NCI-H774 (cell line): ENCODE measurements at places on chromosomes 3 and 15.

GRCh38 chr15:40317580-40317979, 5.9 kb upstream of the INAFM2 start:
- no peak for DNase-seq

DNA sequence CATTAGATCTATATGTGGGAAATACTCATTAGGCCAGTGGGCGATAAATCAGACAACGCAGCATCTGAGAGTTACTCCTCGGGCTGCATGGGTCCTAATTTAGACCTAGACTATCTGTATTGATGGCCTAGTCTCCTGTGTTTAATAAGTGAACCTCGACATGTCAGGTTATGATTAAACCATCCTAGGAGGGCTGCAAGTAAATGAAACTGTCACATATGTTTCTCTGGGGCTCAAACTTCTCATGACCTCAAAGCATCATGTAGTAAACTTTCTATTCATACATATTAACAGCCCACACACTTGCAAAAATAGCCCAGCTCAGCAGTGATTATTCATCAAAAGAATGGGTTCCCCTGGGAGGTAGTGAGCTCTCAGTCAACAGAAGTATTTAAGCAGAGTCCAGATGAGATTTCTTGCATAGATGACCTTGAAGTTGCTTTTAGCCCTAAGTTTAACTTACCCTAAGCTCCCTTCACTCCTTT, 51.6 kb downstream of the RAB11A start:
- DNase-seq = no peak

DNA sequence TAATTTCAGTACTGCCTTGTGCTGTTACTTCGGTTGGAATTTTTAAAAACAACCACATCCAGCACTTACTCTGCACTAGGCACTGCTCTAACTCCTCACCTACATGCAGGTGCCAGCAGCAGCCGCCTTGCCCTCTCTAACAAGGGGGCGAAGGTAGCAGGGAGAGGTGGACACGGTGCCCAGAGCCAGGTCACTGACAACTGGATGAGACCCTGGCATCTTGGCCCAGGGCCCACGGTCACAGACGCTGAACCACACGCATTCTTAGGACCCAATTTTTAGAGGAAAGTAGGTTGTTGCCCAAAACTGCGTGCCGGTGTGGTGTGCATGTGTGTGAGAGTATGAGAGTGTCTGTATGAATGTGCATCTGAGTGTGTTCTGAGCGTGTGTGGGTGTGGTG, 63.4 kb upstream of the GATA2 start:
- DNase-seq = no peak

DNA sequence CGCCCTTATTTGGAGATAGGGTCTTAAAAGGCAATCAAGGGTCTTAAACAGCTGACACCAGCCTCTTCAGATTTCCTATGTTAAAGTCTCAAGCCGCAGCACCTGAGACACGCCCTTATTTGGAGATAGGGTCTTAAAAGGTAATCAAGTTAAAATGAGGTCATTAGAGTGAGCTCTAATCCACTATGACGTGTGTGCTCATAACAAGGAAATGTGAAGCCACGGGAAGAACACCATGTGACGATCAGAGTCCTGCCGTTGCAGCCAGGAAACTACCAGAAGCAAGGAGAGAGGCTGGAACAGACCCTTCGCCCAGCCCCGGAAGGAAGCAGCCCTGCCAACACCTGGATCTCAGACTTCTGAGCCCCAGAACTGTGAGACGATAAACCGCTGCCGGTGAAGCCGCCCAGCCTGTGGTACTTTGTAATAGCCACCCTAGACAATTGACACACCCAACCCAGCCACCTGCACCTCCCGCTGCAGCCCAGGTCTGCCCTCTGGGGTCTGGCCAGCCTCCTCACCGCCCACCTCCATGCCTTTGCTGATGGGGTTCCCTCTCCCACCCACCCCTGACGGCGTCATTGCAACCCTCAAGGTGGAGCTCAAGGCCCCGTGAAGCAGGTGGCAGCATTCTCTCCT, 137.9 kb downstream of the MEGF11 start:
- DNase-seq = no peak

- DNase-seq = peak; percentile 95
Observed at GRCh38 chr3:185332026-185332735, 30.8 kb upstream of the MAP3K13 start.

DNA sequence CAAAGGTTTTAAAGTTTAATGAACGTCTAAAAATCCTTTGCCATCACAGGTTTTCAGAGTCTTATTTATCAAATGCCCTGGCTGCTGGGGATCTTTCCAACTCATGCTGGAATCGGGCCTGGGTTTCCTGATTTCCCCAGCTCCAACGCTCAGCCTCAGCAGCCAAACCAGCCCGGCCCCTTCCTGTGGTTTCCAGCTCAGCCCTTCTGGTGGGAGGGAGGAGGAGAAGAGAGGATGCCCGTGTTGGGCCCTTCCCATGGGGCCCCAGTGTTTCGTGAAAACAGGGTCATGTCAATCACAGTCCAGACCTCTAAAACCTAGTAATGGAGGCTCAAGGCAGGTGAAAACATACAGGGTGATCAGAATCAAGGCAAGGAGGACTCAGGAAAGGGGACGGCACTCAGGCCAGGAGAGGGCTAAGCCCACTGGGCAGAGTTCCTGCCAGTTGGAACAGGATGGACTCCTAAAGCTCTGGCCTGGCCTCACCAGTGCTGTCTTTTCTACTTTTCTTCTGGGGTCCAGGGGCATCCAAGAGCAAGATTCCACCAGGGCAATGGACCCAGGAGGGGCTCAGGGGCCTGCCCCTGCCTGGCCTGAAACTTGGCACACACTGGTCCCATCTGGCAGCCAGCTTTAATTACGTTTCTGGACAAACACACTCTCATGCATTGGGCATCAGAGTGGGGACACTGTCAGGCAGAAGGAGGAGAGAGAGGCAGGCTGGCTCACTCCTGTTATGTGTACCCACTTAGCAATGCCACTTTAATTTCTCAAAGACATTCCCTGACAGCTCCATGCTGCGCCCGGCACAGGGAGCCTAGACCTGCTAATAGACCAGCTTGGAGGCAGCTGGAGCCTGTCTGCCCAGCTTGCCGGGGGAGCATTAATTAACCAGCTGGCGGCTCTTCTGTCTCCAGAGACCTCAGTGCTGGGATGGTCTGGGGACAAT, 194.6 kb downstream of the FAM43A start:
- DNase-seq = peak; percentile 71

DNA sequence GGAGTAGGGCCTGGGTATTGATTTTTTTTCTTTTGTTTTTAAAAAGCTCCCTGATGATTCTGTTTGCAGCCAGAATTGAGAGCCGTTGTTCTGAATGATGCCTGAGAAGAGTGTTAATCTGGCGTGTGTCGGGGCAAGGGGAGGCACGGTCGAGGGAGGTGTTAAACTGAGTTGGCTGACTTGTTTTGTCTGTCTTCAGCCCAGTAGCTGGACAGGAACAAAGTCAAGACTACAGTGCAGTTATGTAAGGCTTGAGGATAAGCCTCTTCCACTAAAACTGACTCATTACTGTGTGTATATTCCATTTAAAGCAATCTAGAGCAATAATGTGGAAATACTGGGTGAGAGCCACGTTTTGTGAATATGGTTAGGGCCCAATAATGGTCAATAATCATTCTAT, 119.0 kb upstream of the DLG1 start:
- no peak for DNase-seq

DNA sequence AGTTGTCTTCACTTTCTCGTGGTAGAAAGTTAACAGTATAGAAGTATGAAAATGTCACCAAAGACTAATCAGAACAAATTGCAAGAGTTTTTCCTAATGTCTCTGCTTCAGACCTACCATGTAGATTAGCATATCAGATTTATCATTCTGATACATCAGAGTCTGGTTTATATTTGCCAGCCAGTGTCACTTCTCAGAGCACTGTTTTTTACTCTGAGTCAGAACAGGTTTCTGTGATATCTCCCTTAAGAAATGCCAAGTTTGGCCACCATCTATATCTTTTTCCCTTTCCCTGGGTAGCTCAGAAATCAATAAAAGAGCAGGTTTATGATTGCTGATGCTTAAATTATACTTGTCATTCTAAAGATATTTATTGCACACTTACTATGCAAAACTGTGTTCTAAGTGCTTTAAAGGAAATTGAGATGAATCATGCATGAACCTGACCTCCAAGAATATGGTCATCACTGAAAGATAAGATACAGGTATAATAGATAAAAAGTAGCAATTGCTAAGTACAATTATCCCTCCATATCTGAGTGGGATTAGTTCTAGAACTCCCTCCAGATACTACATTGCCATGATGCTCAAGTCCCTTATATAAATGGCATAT, 672.7 kb upstream of the NAALADL2 start:
- no peak for DNase-seq

GRCh38 chr3:134486577-134487041, 752 bp downstream of the CEP63 start:
- DNase-seq = no peak

DNA sequence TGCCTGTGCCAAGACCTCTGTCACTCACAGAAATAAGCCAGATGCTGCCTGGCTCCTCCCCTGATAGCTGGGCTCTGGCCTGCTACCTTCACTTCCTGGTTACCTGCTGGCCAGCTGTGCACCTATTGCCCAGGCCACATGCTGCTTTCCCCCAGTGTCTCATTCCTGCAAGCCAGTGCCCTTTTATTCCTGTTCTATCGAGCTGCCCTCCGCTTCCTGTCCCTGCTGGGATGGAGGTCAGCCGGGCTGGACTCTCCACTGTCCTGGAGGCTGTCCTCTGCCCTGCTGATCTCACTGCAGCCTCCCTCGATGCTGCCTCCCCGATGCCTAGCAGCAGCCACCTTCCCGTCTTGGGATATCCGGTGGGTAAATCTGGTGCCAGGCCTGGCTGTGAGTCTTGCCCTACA, 37.0 kb upstream of the SNRPA1 start:
- no peak for DNase-seq

GRCh38 chr3:15923640-15924405, 126.0 kb upstream of the ANKRD28 start:
- no peak for DNase-seq

GRCh38 chr3:52896151-52896550, 1.2 kb downstream of the STIMATE start:
- DNase-seq = no peak

DNA sequence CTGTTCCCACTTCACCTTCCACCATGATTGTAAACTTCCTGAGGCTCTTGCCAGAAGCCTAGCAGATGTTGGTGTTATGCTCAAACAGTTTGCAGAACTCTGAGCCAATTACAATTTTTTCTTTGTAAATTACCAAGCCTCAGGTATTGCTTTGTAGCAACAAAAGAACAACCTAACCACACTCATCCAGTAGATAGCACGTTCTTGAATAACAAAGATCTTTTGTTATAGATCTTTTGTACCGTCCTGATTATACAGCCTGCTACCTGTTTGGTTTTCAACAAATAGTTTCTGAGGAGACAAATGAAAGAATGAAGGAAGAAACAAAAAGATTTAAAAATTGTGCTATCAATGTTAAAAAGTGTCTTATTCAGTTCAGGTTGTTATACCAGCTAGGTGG, 474.7 kb upstream of the ALCAM start:
- no peak for DNase-seq

GRCh38 chr3:120102674-120103073, 8.4 kb upstream of the GSK3B start:
- no peak for DNase-seq

DNA sequence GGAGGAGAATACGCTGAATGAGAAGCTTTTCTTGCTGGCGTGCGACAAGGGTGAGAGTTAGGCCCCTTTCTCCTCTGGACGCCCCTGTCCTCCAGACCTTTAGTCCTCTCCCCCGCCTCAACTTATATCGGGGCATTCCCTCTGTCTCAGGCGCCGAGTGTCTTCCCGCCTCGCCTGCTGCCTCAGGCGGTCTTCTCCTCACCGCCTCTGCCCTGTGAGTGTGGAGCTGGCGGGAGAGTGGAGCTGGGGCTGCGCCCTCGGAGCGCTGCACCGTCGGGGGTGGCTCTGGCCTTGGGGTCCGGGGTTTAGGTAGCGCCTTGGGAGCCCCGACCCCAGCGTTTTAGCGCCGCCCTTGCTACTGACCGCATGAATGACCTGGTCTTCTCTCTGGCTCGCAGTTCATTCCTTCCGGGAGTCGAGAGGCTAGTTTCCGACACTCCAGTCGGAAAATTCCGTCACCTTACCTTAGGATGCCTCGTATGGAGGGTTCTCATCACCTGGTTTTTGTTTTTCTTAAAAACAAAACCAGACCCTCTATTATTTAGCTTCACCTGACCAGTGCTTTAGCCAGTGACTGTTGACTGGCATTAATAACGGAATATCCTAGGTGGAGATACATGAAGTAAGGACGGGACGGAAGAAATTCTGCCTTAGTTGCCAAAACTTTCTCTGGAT, 985 bp downstream of the TRPC1 start:
- peak; percentile 29 for DNase-seq

DNA sequence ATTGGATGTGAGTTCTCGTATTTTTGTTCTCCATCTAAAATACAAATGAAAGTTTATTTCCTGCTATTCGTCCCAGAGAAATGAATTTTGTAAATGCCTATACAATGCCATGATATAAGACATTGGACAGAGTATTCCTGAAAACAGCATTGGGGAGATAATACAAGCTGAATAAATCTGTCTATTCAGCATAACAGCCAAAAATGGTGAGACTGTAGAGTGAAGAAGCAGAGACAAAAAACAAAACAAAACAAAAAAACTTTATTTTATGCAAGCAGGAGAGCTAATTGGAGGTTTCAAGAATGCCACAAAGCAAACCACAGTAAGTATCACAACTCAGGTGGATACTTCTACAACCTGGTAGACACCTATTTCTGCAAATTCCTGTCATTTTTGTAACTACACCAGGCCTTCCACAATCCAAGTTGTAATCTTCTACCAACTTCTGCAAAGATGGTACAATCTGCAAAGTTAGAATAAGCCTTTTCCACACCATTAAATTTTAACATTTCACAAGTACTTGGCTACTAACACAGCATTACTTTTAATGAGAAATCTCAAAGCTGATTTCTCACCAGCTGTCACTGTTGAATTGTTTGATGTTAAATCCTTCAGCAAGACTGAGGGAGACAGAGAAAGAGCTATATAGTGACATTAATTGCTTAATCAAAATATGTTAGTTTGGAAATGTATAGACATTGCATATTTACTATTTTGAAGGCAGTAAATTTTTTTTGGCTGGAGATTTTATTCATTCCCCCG, 163.1 kb downstream of the CLSTN2 start:
- DNase-seq = no peak

DNA sequence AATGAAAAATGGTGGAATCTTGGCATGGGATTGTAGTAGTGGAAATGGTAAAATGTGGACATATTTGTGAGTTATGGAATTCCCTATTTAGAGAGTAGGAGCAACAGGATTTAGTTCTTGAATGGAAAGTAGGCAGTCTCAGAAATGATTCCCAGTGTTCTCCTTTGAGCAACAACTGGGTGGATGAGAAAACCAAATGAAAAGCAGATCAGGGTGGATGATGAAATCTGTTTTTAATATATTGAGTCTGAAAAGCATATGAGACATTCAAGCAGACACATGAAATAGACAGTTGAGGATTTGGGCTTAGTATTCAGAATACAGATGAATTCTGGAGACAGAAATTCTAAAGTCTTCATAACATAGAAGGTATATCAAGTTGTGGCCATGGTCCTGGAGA, 451.3 kb downstream of the LPP start:
- DNase-seq = no peak

- no peak for DNase-seq
Observed at GRCh38 chr15:64776402-64776786, 1.0 kb upstream of the RBPMS2 start.
